ENCODE measurements at places on chromosomes 11 and 22.
A peak's percentile ranks its signal among the peaks of the same experiment; 100 is the strongest.

DNA sequence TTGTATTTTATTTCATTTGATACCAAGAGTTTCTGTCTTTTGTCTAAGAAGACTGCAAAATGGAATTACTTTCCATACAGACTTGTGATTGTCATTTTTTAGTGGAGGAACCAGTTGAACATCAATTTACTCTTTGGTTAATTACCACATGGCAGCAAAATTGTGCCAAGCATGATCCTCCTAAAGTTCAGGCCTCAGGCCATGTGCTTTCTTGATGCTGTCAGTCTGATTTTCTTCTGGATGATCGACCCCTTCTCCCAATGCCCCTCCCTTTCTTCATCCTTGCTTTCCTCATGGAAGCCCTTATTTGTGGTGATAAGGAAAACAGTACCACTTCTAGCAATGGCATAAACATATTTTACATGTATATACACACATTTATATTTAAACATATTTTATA lies 76.2 kb downstream of the SVIP start:
- DNase-seq: no peak

- no peak for DNase-seq
Observed at GRCh38 chr22:36323855-36324331, 63.9 kb downstream of the MYH9 start.

DNA sequence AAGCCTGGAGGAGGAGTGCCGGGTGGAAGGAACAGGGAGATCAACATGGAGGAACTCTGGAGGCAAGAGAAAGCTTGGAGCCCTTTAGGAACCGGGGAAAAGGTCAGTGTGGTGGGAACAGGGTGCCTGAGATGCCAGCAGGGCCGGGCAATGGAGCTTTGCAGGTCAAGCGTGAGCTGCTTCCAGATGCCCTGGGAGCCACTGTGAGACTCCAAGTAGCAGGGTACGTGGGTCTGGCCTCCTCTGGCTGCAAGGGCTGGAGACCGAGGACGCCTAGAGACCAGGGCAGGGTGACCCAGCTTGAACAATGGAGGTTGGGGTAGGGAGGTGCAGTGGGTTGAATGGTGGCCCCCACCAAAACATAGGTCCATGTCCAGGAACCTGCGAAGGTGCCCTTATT lies 15.6 kb upstream of the EMID1 start:
- DNase-seq: no peak

- no peak for DNase-seq
Observed at GRCh38 chr11:131883332-131883731, 512.9 kb downstream of the NTM start.

GRCh38 chr22:39686776-39687525 lies 116.4 kb downstream of the CACNA1I start:
- DNase-seq: no peak

DNA sequence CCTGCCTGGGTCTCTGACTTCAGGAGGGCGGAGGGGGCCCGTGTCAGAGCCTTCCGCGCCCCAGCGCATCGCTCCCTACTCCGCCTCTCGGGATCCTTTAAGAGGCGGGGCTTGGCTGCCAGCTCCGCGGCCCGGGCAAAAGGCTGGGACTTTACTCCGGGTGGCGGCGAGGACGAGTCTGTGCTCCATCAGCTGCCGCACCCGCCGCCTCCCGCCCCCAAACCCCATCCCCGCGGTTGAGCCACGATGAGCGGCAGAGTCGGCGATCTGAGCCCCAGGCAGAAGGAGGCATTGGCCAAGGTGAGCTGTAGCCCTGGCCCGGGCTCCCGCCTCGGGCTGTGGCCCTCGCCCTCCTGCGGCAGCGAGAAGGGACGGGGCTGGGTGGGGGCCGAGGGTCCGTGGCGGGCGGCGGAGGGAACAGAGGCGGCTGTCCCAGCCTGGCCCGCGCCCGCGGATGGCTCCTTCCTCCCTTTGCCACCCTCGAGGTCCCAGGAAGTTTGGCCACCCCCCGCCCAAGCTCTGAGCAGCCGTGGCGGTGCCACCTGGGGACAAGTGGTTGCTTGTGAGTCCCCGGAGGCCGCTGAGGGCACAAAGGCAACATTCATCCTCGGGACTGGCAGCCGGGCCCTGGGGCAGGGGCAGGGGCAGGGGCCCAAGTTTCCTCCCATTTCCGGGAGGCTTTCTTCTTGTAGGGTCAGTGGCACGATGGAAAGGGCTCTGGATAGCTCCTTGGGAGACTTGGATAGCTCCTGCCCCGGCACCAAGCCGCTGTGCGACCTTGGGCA lies at the start of gene SEC14L2:
TSS of gene SEC14L2 (plus strand) at position 148 of the 785 bp plus-strand sequence. CDS start at position 247, 99 bp downstream.
- peak; percentile 59 for DNase-seq

GRCh38 chr22:23565305-23565914 lies 14.7 kb downstream of the IGLL1 start:
- no peak for DNase-seq

DNA sequence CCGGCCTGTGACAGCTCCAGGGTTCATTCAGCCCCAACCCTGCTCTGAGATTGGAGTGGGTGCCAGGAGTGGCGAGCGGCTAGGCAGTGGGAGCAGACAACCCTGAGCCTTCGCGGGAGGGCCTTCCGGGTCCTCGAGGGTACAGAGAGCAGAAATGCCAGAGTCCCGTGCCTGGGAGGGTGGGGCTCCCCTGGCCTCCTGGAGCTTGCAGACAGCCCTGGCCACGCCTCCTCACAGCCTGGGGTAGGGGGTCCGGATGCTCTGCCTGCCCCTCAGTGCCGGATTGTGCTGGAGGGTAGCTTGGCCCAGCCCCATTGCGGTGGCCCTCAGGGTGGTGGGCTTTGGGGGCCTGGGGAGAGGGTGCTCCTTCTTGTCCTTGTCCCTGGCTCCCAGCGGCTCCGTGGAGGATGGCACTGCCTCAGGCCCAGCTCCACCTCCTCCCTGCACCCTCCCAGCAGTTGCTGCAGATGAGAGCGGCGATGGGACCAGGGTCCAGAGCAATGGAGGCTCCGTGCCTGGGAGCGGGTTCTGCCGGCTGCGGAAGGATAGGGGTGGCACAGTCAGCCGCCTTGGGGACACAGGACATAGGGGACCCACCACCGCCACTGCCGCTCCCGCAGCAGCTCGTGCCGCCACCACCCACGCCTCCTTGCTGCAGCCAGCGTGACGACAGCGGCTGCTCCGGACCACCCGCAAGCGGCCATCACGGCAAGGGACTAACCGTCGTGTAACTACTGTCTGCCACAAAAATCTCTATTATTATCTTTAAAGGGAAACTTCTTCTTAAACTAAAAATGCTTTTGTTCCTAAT lies 34.9 kb upstream of the OR10G7 start:
- DNase-seq: no peak
